Astrocyte (in vitro differentiated cells and primary cell): ENCODE measurements at places on chromosomes 5 and 9. TPM values are rescaled to one million over a fixed set of nuclear protein-coding genes. Genes with fewer than 3 reads are reported as not detected.

- no peaks in the 10 kb centered on the region for H3K36me3 ChIP-seq
- peak; percentile 75 for DNase-seq
- peaks cover 8% of the 10 kb centered on the region for H3K4me1 ChIP-seq
- H3K27me3 ChIP-seq: no peaks in the 10 kb centered on the region
Measured at GRCh38 chr5:144469106-144469505, 298.4 kb downstream of the KCTD16 start.

GRCh38 chr5:74630453-74631066 is 10.0 kb downstream of the ENC1 start:
- H3K36me3 ChIP-seq: peaks cover 54% of the 10 kb centered on the region
- H3K27me3 ChIP-seq: no peaks in the 10 kb centered on the region
- H3K4me3 ChIP-seq: peak overlapping the region; percentile 26
- peak overlapping the region; percentile 98 for H3K27ac ChIP-seq
- H3K4me1 ChIP-seq: peaks cover 92% of the 10 kb centered on the region

GRCh38 chr5:167247816-167248215 is 1043.6 kb upstream of the WWC1 start:
- no peaks in the 10 kb centered on the region for H3K36me3 ChIP-seq
- no peak overlapping the region for H3K4me3 ChIP-seq
- DNase-seq: no peak
- no peak overlapping the region for H3K27ac ChIP-seq
- no peaks in the 10 kb centered on the region for H3K27me3 ChIP-seq

DNA sequence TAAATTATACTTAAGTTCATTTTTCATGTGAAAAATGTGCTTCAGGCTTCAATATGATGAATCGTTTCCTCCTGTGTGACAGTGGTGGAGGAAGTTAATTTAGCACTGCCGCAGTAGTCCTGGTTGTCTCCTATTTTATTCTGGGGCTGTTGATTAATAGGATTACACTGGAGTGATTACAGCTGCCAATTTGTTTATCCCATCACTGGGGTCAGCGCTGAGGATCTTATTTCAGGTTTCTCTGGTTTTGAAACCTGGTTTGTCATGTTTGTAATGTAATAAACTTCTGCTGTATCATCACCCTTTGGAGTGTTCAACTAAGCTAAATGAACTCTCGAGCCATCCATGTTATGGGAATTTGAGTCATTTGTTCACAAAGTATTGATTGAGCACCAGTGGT is 241.7 kb upstream of the KCNN2 start:
- no peaks in the 10 kb centered on the region for H3K27me3 ChIP-seq
- DNase-seq: no peak
- no peaks in the 10 kb centered on the region for H3K4me1 ChIP-seq
- no peaks in the 10 kb centered on the region for H3K36me3 ChIP-seq
- H3K27ac ChIP-seq: no peak overlapping the region
- H3K4me3 ChIP-seq: no peak overlapping the region

CCDC171 gene
- 1.2 and 2.0 TPM in 2 replicates for total RNA-seq

HTR1A gene
- not detected in 2 replicates for total RNA-seq

PCDHA2 gene
- total RNA-seq: 2.3 and 2.5 TPM in 2 replicates

SPATA31D3 gene
- not detected in 2 replicates for total RNA-seq

MACIR gene
- 19.5 and 27.1 TPM in 2 replicates for total RNA-seq

CHSY3 gene
- 9.4 and 11.9 TPM in 2 replicates for total RNA-seq
